Muscle of arm (tissue), 14 donors: ENCODE measurements at places on chromosomes 5 and 9. TPM values are rescaled to one million over a fixed set of nuclear protein-coding genes. Genes with fewer than 3 reads are reported as not detected.

DNA sequence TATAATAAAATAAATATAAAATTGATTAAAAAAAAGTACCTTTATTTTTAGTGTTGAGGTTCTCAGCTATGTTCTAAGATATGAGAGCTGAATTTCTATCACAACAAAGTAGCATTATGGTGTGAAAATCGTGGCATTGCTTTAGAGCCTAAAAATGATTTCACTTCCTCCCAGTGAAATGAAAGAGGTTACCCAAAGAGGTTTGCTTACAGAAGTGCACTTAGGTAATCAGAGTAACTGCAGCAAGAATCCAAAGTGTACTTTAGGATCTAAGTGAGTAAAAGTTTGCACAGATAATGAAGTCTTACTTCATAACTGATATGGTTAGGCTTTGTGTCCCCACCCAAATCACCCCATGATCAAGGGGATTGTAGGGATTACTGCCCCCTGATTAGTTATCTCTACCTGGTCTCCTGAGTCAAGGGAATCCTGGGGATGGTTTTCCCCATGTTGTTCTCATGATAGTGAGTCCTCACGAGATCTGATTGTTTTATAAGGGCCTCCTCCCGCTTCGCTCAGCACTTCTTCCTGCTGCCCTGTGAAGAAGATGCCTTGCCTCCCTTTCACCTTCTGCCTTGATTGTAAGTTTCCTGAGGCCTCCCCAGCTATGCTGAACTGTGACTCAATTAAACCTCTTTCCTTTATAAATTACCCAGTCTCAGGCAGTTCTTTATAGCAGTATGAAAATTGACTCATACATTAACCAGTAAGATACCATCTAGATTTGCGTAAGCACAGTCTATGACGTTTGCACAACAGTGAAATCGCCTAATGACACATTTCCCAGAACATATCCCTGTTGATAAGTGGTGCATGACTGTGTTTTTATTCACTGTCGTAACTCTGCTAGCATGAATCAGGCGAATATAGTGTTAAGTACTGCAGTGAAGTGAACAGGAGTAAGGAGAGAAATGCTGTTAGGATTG lies 40.3 kb upstream of the LRRC70 start:
- no peak for DNase-seq

GRCh38 chr9:124852121-124852828 lies 985 bp upstream of the WDR38 start:
- no peak for DNase-seq

GRCh38 chr9:14985419-14985818 lies 75.2 kb upstream of the FREM1 start:
- no peak for DNase-seq

The PCDHAC2 gene
- polyA plus RNA-seq: 0.70 TPM

- DNase-seq: no peak
These were observed 209.3 kb upstream of the SLC24A2 start for GRCh38 chr9:19998153-19998552.

DNA sequence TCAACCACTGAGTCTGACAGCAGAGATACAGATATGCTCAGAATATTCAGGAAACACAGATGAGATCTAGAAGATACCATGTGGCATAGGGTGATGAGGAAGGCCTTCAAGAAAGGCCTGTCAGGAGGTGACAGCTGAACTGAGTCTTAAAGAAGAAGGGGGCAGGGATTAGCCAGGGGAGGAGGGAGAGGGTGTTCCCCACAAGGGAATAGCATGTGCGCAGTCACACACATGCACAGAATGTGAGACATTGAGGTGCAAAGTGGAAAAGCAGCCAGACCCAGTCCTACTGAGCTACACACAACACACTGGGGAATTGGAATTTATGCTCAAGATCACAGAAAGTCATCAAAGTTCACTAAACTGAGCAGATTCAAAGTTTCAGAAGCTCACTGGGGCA lies 3.0 kb upstream of the SLC25A48 start:
- DNase-seq: no peak

GRCh38 chr5:10351199-10351905 lies 2.1 kb upstream of the MARCHF6 start:
- no peak for DNase-seq

The PCA3 gene
- polyA plus RNA-seq: 0.86 TPM

The IL13 gene
- polyA plus RNA-seq: 0.18 TPM

- DNase-seq: no peak
These were observed 54.4 kb upstream of the AFAP1L1 start for GRCh38 chr5:149217096-149217802.

The TLX3 gene
- polyA plus RNA-seq: not detected

DNA sequence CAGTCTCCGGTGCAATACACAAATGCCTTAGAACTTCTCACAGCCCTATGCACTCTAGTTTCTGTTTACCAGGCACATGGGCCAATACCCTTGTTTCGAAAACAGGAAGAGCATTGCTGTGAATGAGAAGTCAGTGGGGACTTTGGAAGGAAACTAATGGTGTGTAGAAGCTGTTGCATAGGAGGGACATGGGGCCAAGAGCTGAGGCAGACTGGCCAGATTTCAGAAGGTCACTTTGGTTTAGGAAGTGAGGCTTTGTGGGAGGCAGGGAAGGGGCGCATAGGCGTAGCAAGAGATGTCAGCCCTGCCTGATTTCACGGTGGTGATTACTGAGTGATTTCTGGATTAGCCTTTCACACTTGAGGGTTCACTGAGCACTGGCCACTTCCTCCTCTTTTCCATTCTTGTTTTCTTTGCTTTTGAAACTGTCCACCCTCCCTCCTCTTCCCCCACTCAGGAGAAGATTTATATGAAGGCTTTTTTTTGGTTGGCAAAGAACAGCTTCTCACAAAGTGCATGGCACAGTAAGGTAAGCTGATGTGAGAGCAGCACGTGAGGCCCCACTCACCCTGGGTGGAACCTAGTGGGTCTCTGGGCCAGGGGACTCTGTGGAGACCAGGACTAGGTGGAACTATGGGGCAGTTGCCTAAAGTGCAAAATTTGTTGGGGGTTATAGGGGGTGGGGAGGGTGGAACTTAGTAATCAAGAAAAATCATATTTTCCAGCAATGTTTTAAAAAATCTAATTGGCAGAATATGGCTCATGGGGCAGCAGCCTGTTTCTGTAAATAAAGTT lies 6.1 kb upstream of the TMEM252 start:
- DNase-seq: no peak

The PCDHAC1 gene
- 0.18 TPM for polyA plus RNA-seq

DNA sequence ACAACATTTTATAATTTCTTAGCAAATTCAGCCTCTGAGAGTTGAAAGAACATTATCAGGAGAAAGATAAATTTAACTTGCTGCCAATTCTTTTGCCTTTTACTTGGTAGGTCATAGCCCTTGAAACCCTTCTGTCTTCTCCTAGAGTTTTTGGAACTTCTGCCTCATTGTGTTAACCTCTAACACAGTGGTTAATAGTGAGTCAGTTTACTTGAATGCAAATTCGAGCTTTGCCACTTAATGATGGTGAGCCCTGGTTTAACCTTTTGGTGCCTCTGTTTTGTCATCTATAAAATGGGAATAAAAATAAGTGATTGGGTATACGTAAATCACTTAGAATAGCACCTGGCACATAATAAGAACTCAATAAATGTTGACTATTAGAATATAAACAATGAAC lies 1.8 kb upstream of the INIP start:
- no peak for DNase-seq

GRCh38 chr5:55894135-55894534 lies 43.0 kb downstream of the IL31RA start:
- no peak for DNase-seq

The SHISAL2B gene
- 0.86 TPM for polyA plus RNA-seq

The NR2F1-AS1 gene
- 6.2 TPM for polyA plus RNA-seq

- DNase-seq: no peak
These were observed 283.6 kb downstream of the EBF1 start for GRCh38 chr5:158816011-158816696.

DNA sequence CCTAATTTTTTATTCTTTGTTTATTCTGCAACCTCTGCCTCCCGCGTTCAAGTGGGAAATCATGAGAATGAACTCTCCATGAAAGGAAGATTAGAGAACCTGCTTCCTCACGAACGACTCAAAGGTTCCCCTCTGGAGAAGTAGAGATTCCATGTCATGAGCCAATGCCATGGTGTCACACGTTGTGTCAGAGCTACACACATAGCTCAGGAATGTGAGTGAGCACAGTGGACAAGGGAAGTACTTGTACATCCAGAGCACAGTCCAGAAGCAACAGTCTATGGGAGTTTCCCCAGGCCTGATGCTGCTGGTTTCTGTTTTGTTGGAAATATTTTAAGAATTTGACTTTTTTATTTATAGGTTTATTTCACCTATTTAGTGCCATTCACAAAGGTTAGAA lies 26.8 kb upstream of the PPP2CA start:
- DNase-seq: no peak

The SH3GL2 gene
- not detected for polyA plus RNA-seq

- peak; percentile 20 for DNase-seq
These were observed 144.5 kb upstream of the TNC start for GRCh38 chr9:115262477-115262876.

DNA sequence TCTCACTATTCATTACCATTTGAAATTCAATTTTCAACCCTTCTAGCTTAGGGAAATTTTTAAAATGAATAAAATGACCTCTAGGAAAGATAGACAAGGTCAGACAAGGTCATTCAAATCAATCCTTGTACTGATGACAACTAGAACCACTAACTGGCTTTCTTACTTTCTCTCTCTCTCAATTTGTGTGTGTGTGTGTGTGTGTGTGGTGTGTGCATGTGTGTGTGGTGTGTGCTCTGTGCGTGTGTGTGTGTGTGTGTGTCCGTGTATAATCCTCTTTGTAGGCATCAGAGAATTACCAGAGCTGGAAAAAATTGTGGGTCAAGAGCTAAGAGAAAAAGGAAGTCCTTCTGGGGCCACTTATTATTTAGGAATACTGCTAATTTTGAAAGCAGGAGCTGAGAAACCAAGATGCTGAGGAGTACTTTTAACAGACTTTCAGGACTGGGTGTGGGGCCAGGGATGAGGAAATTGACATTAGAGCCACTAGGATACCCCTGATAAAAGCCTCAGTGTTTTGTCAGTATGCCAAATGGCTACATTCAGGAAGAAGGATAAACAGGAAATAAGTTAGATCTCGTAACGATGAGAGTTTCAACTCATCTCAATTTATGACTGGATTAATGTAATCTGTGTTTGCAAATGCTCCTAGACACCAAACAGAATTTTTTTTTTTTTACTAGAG lies 723.3 kb downstream of the CETN3 start:
- DNase-seq: no peak

- peak; percentile 30 for DNase-seq
These were observed 111.6 kb downstream of the CMYA5 start for GRCh38 chr5:79800979-79801827.

The BTNL8 gene
- not detected for polyA plus RNA-seq

DNA sequence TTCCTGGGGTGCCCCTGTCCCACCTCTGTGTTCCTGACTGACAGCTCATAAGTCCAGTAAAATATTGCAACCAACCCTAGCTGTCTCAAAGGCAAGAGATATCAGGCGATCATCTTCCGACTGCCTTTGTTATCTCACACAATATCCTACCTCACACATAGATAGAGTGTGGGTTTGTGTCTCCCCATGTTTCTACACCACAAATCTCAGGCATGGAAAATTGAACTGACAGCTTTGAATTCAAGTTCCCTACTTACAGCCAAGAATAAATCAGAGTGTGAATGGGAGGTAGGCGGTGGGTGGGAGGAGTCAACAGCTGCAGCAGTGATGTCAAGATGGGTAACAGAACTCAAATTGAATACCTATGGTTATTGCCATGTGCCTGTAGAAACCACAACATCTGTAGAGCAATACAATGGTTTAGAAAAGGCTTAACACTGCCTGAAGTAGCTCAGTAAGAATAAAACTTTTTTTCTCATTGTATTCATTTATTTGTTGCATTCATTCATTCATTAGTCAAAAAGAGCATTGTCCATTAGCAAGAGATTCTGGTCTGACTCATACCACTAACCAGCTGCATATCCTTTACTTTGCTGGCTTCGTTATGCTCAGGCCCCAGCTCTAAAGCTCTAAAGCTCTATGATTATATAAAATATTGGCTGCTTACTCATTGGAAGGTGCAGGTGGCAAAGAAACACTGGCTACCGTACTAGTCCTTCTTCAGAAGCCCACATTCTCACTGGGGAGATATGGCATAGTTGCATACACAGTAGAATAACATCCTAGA lies 108.2 kb upstream of the DMAC1 start:
- DNase-seq: no peak

The IL4 gene
- not detected for polyA plus RNA-seq

DNA sequence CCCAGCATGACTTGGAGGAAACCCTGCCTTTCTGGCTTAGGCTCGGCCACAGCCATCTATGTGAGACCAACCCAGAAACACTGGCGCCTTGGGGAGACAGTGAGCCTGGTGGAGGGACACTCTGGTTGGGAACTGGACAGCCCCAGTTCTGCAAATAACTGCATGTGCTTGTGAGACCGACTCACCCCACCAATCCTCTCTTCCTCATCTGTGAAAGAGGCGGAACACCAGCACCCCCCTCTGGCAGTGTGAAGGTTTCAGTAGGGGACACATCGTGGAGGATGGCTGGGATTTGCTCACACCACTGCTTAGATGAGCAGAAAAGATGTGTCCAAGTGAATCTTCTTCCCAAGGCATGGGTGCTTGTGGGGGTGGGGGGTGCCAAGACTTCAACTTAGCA lies 43.4 kb upstream of the N4BP3 start:
- DNase-seq: no peak

The SLC2A6 gene
- polyA plus RNA-seq: not detected

DNA sequence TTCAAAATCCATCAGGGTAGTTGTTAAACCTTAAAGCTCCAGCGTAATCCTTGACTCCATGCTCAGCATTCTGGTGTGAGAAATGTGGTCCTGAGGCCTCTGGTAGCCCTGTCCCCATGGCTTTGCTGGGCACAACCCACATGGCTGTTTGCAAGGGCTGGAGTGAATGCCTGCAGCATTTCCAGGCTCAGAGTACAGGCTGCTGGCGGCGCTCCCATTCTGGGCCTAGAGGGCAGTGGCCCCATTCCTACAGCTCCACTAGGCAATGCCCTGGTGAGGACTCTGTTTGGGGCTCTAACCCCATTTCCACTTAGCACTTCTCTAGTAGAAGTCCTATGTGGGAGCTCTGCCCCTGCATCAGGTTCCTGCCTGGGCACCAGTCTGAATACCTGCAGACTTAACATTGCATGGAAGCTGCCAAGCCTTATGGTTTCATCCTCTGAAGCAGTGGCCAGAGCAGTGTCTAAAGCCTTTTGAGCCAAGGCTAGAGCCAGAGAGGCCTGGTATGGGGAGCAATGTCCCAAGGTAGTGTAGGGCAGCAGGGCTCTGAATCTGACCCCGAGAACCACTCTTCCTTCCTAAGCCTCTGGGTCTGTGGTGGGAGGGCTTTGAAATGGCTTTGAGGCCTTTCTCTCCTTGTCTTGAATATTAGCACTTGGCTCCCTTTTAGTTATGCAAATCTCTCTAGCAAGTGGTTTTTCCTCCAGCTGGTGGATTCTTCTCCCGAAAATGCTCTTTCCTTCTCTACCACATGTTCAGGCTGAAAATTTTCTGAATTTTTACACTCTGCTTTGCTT lies 5.8 kb upstream of the ALDH1A1 start:
- DNase-seq: no peak

- no peak for DNase-seq
These were observed 47.3 kb downstream of the FAM78A start for GRCh38 chr9:131228988-131229387.
